ENCODE measurements at places on chromosomes 1 and 21.

DNA sequence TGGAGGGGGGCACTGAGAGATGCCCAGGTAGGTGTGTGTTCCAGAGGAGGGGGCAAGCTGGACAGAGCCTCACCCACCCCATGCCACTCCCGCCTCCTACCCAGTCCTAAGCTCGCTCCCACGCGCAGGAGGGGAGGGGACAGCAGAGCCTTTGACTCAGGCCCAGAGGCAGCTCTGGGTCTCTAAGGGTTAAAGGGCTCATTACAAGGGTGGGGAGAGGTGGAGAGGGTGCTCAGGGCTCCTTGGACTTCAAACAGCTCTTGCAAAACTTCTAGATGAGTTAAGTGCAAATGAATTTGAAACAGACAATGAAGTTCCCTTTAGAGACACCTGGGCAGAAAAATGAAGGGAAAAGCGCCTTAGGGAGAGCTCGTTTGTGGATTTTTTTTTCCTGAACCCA is 104.2 kb upstream of the CASZ1 start:
- no peak for DNase-seq

DNA sequence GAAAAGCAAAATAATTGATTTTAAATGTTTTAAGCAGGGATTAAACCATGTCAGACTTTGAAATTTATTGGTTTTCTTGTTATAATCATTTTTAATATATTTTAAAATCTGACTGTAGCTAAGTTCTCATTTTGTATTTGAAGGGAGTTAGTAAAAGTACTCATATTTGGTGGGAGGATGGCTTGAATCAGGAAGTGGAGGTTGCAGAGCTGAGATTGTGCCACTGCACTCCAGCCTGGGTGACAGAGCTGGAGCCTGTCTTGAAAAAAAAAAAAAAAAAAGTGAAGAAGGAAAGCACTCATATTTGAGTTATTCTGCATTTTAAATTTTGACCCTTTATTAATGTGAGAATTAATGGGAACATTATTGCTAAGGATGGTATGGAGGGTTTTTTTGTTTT is 106.0 kb downstream of the RABGAP1L start:
- DNase-seq = no peak

- DNase-seq = no peak
Measured at GRCh38 chr1:155984341-155984740, 6.0 kb upstream of the ARHGEF2 start.

- no peak for DNase-seq
Measured at GRCh38 chr1:74548961-74549750, 36.7 kb upstream of the LRRC53 start.

GRCh38 chr1:119713039-119713748 is 1.5 kb downstream of the PHGDH start:
- DNase-seq = no peak

DNA sequence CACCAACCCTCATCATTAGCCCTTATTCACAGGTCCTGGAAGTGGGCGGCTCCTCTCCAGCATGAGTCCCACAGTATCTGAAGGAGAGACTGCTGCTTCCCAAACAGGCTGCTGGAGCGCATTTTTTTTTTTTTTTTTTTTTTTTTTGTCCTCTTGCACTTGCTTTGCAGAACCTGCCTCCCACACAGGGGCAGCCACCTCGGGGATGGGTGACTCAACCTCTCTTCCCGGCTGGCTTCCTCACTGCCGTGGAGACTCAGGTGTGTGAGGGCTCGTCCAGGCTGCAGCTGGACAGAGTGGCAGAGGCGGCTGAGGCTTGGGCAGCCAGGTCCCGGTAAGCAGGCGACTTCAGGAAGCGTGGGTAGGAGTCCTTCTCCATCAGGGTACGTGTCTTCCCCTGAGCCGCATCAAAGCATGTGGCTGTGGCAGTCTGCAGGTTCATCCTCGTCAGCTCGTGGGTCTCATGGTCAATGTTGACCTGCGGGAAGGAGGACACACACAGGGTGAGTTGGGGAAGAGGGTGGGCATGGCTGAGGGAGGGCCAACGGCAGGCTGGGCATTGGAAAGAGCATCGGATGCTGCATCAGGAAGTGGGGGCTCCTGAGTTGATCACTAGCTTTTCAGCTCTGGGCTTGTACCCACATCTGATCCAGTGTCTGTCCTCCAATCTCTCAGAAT is 4.0 kb downstream of the RGS16 start:
- DNase-seq = no peak

DNA sequence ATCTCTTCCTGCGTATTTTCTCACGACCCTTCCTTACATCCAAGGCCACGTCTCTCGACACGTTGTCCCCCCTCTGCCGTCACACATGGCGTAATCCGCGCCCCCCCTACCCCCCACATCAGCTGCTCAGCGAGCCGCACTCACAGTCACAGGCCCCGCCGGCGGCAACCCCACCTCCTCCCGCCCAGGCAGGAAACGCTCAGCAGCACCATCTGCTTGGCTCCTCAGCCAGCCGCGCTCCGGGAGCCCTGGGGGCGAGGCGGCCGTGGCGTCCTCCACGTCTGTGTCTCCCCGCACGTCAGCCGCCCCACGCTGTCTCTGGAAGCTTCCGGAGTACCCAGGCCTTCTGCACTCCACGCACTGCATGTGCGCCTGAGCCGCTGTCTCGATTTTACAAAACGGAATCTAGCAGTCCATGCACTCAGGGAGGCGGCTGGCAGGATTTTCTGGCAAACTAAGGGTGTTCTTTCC is 64.6 kb downstream of the SIK1 start:
- peak; percentile 74 for DNase-seq

DNA sequence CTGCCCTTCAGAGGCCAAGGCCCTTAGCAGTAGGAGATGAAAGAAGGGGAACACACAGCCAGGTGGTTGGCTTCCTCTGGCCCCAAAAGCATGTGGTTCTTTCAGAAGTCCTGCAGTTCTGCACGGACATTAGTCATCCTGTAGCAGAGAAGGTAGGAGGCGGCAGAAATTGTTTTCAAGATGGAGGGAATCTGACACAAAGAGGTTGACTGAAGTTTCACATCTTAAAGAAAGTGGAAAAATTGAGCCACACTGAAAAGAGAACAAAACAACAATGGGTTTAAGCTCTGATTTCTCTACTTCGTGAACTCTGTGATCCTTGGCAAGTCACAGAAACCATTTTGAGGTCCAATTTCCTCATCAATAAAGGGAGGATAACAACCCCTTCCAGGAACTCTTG is 125.3 kb upstream of the DNAH14 start:
- no peak for DNase-seq

All from T-helper 9 cell (primary cell).